ENCODE measurements at places on chromosomes 7 and 10. TPM values are rescaled to one million over a fixed set of nuclear protein-coding genes. Genes with fewer than 3 reads are reported as not detected.
A peak's percentile ranks its signal among the peaks of the same experiment; 100 is the strongest.

DNA sequence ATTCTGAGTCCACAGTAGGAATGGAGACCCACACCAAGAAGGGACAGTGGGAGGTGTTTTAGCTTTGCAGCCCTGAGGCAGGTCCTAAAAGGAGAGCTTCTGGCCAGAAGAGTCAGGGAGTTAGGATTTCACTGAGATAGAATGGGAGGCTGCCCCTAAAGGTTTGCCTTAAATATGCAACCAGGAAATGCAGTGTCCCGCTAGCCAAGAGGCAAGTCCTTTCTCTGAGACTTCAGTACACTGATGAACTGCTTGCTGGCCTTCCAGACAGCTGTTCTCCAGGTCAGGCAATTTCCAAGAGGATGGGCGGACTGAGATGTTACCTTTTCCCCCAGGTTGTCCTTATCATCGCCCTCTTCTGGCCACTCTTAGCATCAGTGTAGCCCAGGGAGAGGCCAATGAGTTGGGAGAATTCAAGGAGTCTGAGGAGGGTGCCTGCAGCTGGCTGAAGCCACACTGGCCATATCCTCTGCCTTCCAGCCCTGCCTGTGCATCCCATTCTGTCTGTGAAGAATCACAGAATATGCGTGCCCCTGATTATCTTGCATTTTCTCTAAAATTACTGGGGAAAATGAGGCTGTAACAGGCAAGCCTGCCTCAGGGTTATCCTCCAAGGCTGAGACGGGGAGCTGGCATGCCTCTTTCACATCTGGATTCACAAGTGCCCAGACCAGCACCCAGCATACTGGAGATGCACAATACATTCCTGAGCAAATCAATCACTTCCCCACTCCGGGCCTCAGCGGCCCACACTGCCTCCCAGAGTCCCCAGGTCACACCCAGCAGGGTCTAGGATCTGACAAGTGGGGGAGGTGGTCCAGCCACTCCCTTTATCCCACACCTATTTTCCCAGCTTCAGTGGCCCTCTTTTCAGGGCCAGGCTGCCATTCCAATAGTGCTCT lies 2.4 kb downstream of the TLL2 start:
- no peak for DNase-seq

GRCh38 chr7:100483090-100483721 lies 521 bp upstream of the NYAP1 start:
- peak; percentile 80 for DNase-seq

The RSPH10B gene
- total RNA-seq: not detected

DNA sequence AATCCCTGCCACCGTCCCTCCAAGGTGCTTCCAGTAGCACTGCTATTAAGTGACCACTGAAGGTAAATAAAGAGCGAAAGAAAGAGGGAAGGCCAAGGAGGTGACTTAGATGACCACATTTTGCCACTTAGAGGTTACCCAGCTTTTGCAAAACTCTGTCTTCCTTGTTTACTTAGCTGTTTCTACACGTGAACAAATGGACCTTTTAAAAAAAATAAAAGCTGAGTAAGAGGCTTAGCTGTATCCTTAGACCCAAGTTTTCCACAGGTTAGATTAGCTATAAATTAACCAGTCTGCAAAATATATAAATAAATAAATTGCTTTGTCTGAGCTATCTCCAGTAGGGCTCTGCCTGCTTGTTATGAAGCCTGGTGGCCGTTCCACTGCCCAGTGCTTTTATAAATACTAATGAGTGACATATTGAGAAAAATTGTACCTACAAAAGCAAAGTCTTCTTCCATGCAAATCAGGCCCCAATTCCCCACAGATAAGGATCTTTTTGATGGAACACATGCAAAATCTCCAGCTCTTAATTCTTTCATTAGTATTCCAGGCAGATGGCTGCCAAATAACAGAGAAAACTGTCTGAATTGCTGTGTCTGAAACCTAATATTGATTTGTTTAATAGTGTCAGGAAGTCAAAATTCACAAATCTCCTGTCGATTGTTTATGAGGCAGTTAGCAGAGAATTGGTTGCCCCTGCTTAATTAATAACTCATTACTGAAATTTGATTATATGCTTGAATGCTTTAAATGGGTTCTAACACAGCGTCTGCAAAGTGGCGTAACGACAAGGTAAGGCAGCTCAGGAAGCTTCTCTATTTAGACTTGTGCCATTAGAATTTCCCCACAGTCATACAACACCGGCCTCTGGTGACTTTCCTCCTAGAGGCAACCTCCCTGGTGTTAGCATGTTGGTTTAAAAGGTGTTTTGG lies 176.7 kb downstream of the EMX2 start:
- no peak for DNase-seq

GRCh38 chr10:87608756-87609155 lies 50.9 kb upstream of the PAPSS2 start:
- DNase-seq: no peak

- no peak for DNase-seq
Observed at GRCh38 chr7:129351320-129351719, 82.9 kb upstream of the STRIP2 start.

All from activated CD8-positive, alpha-beta memory T cell treated with anti-CD3 and anti-CD28 coated beads, Interleukin-2, amount 10 ng/mL, durations not matched to agents 7 days and 5 days (primary cell).